Ecto neural progenitor cell (in vitro differentiated cells): ENCODE measurements at places on chromosomes 13 and 19.

DNA sequence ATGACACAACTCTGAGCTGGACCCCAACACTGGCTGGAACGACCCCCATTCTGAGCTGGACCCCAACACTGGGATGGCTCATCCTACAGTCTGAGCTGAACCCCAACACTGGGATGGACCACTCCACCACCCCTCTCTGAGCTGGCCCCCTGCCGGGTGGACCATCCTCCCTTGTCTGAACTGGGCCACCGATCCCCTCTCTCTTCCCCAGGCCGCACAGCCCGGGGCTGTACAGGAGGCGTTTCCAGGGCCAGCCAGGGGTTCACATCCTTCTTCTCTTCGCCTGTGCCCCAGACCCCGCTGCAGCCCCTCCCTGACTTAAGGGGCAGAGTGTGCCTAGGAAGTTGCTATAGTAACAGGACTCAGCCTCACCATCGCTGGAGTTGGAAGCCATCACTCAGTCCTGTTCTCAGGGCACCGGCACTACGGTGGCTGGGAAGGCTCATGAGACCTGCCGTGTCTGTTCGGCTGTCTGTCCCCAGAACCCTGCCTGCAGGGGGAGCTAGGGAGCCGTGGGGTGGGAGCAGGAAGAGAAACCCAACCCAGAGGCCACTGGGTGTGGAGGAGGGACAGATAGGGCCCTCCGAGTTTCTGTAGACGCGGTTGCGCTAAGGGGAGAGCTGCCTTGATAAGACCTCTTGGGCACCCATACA lies 3.7 kb downstream of the PRKACA start:
- DNase-seq, result no peak

DNA sequence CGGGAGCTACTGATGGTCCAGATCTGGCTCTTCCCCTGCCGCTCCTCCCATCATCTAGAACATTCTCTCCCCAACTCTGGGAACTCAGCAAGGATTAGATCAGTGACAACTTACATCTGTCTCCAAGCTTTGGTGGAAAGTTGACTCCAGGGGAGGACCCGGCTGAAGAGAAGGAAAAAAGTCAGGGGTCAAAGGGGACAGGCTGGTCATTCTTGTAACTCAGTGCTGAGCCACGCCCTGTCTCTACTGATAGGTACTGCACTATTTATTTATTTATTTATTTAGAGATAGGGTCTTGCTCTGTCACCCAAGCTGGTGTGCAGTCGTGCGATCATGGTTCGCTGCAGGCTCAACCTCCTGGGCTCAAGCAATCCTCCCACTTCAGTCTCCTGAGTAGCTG lies 14.3 kb downstream of the PLEKHA4 start:
- DNase-seq, result no peak

DNA sequence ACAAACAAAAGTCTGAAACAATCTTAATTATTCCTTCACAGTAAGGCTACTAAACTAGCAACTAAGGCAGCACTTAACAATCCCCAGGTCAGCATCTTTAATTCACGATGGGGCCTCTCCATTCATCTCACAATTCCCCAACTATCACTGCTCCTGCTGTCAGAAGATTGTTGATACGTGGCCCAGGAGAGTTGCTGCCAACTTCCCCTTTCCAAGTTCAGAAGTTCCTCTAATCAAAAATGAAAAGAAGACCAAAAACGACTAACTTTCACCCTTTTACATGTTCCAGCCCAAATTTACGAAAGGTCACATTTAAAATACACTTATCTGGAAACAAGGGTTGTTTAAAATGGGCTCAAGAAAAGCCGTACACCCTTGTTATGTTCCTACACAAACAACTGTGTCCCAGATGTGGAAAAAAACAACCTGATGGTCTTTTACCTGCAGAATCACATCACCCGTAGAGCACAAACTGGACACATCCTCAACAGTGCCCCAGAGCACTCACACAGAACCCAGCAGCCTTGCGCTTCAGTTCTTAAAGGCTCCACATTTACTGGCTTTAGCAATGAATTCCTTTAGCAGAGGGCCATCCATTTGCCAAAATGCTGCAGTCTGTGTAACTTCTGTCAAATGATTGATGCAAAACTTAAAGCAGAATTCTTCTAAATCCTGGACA lies 38.0 kb downstream of the PHF11 start:
- no peak for DNase-seq

DNA sequence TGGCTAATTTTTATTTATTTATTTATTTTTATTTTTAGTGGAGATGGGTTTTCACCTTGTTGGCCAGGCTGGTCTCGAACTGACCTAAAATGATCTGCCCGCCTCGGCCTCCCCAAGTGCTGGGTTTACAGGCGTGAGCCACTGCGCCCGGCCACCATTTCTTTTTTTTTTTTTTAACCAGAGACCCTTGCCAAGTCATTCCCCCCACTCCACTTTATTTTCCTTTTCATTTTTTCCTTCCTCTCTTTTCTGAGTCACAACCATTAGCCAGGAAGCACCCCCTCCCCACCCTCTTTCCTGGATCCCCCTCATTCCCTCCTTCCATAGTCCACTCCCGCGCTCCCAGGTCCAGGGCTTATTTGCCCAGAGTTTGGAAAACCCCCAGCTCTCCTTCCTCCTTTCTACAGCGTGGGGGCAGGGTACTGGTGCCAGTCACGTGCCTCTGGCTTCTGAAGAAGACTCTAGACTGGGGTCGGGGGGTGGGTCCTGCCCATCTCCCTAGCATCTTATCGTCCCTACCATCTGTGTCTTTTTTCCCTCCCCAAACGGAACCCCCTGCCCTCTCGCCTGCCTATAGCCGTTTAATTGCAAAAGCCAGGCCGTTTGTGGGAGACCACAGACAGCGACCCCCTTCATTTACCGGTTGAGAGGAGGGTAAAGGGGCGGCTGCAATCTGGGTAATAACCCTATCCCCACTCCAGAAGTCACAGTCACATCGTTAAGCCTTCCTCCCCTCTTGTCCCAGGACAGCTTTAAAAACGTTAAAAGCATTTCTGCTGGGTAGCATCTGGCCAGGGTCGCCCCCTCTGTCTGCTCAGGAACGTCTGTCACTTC lies 1.1 kb upstream of the CALR start:
- DNase-seq, result no peak

GRCh38 chr13:20873348-20873747 lies 29.2 kb downstream of the XPO4 start:
- no peak for DNase-seq

DNA sequence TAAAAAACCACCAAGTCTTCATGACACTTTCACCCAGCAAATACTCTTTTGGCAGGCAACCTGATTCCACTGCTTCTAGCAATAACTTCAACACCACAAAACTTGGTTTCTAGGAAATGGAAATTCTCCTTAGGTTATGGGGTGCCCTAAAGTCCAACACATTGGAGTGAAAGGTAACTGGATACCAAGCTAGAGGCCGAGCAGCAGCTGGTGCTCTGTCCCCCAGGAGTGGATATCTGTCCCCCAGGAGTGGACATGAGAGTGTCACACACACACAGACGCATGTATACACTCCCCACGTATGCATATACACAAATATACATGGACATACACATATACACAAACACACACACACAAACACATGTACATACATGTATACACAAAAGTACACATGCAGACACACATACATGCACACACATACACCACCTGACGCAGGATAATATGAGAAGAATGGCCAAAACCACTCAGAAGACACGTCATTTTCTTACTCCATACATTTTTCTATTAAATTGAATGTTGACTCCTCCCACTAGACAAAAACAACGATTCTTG lies 50.8 kb downstream of the RFX2 start:
- DNase-seq, result peak; percentile 19

DNA sequence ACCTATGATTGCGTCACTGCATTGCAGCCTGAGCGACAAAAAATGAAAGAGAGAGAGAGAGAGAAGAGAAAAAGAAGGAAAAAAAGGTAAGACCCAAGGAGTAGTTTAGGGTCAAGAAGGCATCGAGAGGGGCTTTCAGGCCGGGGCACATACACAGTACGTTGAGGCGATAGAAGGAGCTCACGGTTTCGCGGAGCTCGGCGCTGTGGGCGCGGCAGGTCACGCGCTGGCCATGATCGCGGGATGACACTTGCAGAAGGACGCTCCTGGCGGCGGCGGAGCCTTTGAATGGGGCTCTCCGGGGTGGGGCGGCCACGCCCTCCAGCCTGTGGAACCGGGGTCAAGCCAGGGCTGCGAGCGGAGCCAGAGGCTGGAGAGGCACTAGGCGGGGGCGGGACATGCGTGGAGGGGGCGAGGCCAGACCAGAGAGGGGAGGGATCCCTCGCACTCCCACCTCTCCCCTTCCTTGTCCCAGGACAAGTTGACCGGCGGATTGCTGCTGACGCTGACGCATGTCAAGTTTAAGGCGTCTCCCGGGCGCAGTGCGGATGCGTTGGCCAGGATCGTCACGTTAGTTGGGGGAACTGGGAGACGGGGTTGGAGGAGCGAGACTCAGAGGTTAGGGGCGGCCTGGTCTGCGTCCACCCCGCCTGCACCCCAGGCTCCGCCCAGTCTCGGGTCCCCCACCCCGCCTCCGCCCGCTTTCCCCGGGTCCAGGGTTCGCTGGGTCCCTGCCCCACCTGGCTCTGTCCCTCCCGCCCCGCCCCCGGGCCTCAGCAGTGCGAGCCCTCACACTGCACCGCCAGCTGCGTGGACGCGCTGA lies 6.9 kb downstream of the NPHS1 start:
- no peak for DNase-seq

GRCh38 chr13:97911311-97912138 lies 42.0 kb upstream of the IPO5 start:
- no peak for DNase-seq

GRCh38 chr13:72437458-72437857 lies 290.0 kb downstream of the MZT1 start:
- DNase-seq, result no peak

DNA sequence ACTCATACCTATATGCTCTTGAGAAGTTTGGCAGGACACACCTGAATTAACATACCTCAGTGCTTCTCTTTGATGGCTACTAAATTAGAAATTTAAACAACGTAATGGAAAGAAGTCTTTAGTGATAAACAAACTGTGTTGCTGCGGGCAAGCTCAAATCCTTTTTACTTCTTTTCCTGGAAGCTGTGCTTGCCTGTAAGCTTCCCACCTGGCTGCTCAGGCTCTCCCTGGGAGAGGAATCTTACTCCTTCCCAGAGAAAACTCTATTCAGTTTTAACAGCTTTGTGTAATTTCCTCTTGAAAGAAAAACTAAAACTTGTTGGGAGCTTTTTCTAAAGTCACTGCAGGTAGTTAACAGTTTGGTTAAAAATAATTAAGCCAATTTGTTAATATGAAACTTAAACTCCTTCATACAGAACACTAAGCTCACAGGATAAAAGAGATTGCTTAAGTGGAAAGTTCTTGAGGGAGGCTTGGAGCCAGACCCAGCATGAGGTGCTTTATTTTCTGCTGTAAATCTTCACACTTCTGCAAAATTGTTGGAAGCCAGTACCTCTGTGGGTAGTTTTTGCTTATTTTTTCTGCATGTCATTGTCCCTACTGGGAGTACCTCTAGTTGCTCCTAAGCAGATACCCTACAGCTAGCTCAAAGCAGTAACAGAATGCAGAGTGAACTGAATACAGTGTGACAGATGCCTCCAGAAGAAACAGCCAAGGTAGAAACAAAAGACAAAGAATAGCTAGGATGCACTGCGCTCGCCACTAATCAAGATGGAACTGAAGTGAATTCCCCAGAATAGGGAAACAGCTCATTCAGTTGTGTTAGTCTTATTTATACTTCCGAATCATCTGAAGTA lies 1253.0 kb downstream of the PCDH17 start:
- no peak for DNase-seq

DNA sequence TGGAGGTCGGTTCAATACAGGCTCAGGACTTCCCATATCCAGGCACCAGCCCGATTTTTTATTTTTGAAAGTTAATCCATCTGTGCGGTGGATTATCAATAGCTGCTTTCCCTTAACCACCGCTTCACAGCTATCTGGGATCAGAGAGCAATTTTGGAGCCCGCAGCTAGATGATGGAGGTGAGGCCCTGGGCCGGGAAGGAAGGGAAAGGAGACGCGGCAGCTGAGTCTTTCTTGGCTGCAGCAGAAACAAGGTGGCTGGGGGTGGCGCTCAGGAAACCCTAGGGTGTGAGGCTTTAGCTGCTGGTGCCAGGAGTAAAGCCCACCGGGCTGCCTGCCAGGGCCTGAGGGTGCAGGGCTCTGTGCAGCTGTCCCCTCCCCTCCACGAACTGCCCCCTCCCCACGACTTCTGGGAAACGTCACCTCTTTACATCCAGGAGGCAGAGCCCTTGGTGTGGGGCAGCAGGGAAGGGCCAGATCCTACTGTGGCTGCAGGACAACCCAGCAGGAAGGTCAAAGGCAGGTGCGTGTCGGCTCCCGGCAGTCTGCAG lies 307.0 kb downstream of the ZNF536 start:
- no peak for DNase-seq

DNA sequence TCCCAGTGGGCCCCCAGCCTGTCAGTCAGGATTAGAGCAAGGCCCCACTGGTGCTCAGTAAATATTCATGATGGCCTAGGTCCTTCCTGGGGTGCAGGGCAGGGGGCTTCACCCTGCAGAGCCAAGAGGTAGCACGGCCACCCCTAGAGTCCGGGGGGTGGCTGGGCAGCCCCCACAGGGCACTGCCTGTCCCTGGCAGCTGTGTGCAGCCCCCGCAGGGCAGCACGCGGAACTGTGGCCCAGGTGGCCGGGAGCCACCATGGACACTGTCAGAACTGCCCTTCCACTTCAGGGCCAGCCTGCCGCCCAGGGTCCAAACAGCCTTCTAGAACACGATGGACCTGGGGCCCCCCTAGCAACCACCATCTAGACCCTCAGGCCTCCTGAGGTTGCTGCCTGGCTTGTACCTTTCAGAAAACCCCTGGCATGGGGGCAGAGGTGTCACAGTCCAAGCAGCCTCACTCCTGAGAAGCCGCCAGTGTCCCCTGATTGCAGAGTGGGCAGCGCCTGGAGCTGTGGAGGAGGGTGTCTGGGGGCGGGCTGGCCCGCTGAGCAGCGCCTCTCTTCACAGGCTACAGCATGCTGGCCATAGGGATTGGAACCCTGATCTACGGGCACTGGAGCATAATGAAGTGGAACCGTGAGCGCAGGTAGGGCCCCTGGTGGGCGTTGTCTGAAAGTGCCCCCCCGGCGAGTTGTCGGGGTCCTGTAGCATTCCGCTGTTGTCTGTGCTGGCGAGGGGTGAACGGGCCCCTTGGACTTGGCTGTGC lies 2.9 kb upstream of the YJEFN3 start:
- DNase-seq, result no peak

DNA sequence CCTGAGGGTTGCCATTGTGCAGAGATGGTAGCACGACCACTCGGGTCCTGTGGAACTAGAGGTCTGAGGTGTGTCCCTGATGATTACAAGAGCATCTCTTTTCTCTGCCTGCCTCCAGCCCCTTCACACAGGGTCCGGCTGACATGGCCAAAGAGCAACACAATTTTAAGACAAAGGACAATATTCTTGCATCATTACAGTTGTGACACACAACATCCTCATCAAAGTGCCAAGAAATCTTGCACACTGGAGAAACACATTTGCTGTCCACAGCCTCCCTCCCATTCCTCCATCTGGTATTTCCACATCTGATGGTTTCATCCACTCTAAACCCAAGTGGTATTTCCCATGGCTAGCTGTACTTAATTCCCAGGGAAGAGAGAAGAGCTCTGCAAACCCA lies 12.8 kb downstream of the COL4A1 start:
- DNase-seq, result no peak

DNA sequence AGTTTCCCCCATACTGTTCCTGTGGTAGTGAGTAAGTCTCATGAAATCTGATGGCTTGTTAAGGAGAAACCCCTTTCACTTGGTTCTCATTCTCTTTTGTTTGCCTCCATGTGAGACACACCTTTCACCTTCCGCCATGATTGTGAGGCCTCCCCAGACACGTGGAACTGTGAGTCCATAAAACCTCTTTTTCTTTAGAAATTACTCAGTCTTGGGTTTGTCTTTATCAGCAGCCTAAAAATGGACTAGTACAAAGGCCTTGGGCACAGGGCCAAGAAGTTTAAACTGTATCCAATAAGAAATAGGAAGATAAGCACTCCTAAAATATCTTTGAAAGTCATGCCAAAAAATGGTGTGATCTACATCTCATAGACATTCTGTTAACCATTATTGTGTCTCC lies 176.9 kb downstream of the TBC1D4 start:
- no peak for DNase-seq
